Stimulated activated CD4-positive, alpha-beta T cell treated with anti-CD3 and anti-CD28 coated beads, Interleukin-15, amount 100 ng/mL, for 48 hours (primary cell): ENCODE measurements at places on chromosomes 5 and 9.

GRCh38 chr9:128124873-128125579 lies 2.5 kb downstream of the PTGES2 start:
- DNase-seq = no peak

DNA sequence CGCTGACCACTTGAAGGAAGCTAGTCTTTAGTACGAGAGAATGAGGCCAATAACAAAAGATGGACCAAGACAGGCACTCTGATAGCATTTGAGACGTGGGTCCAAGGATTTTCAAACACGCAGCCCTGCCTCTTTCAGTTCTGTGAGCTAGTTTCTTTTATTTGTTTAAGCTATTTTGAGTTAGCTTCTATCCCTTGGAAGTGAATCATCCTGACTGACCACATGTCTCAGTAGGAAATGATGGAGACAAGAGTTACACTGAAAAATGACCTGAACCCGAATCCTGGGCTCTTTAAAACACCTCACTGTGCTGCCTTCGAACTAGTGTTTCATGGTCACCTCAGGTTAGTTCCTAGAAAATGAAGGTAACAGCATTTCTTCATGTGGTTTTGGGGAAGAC lies 9.9 kb downstream of the TEK start:
- no peak for DNase-seq

DNA sequence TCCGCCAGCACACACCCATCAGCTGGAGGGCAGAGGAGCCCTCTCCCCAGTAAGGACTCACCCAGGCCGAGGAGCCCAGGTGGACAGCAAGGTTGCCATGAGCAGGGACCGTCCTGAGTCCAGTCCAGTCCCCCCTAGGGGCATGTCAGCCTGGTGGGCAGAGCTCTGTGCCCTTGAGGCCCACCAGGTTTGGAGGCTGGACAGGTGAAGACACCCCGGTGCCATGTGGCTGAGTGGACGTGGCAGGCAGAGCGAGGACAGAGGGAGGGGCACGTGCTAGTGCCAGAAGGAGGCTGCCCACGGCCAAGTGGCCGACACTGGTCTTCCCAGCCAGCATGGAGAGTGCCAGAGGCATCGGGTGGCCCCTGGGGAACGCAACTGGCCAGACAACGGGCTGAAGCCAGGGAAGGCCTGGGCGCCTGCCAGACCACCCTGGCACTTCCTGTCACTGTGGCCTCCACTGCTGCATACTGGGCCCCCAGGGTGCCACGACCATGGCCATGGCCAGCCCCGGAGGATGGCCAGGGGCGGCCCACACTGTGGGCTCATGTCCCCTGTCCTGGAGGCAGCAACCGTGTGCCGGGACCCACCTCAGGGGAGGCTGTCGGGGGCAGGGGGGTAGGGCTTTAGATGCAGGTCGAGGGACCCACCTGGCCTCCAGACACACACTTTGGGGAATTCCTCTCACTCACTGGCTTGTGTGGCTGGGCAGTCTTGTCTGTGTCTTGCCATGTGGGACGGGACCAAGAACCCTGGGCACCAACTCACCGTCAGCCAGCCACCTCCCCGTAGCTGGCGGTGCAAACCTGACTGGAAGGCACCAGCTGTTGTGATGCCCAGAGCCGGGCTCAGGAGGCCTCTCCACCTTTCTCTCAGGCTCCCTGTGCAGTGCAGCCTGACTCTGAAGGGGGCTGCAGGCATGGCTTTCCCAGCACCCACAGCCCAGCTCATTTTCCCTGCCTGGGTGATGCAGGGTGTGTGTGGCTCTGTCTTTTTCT lies 42.3 kb upstream of the LPCAT1 start:
- no peak for DNase-seq

GRCh38 chr9:130961511-130962300 lies 22.7 kb upstream of the FIBCD1 start:
- no peak for DNase-seq
